Breast epithelium (tissue), 4 donors: ENCODE measurements at places on chromosomes 1 and 21. TPM values are rescaled to one million over a fixed set of nuclear protein-coding genes. Genes with fewer than 3 reads are reported as not detected.

The PLEKHN1 gene
- total RNA-seq = 1.6 TPM

The KLHDC8A gene
- total RNA-seq = not detected

The C1orf87 gene
- not detected for total RNA-seq

The WLS gene
- total RNA-seq = 61.9 TPM

The STMN1 gene
- 28.4 TPM for total RNA-seq

The OR2T11 gene
- not detected for total RNA-seq

The ACTRT2 gene
- not detected for total RNA-seq

DNA sequence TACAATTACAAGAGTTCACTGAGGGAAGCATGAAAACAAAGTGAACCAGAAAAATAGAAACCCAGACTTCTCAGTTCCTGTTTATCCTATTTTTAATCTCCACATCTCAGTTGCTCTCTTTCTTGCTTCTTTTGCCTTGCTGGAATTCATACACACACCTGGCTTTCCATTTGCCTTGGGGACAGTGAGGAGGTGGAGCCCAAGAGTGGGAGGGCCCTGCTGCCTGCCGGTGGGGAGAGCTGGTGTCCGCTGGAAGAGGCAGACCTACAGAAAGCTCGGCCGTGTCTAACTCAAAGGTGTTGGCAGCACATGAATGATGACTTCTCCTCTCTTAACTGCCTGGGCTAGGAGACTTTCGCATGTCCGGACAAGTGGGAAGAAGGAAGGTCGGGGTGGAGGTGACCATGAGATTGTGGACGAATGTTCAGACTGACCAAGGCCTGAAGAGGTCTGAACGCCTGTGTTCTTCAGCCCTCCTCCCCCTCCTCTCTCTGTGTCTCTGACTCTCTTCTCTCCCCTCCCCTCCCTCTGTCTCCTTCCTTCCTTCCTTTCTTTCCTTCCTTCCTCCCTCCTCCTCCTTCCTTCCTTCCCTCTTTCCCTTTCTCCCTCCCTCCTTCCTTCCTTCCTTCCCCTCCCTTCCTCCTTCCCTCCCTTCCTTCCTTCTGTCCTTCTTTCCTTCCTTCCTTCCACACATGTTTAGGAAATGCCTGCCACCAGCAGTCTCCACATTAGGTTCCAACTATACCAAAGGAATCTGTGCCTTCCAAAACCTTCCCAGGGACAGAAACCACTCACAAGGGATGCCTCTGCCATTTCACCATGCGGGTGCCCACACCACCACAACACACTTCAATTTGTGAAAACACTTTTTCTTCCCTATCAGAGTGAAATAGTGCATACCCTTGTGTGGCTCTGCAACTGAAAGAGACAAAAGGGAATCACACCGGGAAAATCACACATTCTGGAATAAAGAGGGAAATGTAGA lies 157.3 kb upstream of the RUNX1 start:
- DNase-seq = peak; percentile 66

- no peak for DNase-seq
Measured at GRCh38 chr1:57198912-57199311, 224.9 kb downstream of the DAB1 start.

GRCh38 chr1:8974551-8974950 lies 28.9 kb downstream of the CA6 start:
- no peak for DNase-seq

- no peak for DNase-seq
Measured at GRCh38 chr21:28614791-28615190, 377.9 kb downstream of the LTN1 start.

GRCh38 chr1:119075614-119076013 lies 64.8 kb downstream of the WARS2 start:
- no peak for DNase-seq

DNA sequence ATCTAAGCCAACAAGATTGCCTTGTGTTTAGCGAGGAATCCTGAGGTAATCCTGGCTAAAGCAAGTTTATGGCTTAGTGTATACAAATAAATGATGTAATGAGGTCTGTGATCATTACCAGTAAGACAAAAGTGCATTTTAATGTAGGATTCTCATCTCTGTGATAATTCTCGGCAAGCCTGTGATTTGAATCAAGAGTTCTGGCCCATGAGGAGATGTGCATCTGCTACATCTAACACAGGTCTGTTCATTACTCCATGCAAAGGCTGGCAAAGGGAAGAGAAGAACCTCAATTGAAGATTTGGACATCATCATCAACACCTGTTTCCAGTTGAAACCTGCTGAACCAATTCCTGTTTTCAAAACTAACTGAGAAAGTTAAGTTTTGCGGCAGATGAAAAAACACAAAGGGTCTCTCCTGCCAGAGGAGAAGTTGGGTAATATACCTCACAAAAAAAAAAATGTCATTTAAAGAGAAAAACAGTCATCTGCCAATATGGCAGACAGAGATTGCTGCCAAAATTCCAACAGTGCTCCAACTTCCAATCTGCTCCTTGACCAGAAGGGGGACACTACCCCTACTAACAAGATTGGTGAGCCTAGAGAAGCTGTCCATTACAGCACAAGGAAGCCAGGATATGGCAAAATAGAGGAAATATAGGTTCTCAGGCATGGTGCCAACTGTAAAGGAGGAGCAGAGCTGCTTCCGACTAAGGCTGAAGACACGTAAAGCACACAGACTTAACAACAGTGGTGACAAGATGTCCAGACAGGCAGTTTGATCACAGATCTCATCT lies 453.7 kb downstream of the TTLL7 start:
- no peak for DNase-seq

DNA sequence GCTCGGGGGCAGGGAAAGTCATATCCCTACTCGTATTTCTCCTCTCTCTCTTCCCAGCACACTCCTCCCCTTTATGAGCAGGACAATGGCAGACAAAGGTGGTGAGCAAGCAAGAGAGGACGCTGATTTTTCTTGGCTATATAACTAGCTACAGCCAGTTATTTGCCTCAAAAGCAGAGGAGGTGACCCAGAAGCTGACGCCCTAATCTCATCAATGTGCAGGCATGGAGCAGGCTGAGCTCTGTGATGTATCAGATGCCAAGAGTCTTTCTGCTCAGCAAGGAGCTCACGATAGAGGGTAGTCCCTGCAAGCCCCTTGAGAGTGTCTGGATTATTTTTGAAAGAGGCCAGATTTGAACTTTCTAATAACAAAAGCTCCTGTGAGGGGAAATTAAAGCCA lies 75.5 kb downstream of the ASTN1 start:
- DNase-seq = no peak

- no peak for DNase-seq
Measured at GRCh38 chr1:215569986-215570824, 3.1 kb downstream of the KCTD3 start.

DNA sequence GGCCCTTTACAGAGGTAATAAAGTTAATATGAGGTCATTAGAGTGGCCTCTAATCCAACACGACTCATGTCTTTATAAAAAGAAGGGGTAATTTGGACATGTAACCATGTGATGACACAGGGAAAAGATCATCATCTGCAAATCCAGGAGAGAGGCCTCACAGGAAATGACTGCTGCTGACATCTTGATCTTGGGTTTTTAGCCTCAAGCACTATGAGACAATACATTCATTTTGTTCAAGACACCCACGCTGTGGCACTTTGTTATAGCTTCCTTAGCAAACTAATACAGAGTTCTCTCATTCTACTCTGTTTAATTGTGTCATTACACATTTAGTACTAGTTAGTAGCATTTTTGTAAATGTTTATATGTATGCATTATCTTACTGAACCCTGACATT lies 64.0 kb upstream of the RUNX1 start:
- DNase-seq = no peak

DNA sequence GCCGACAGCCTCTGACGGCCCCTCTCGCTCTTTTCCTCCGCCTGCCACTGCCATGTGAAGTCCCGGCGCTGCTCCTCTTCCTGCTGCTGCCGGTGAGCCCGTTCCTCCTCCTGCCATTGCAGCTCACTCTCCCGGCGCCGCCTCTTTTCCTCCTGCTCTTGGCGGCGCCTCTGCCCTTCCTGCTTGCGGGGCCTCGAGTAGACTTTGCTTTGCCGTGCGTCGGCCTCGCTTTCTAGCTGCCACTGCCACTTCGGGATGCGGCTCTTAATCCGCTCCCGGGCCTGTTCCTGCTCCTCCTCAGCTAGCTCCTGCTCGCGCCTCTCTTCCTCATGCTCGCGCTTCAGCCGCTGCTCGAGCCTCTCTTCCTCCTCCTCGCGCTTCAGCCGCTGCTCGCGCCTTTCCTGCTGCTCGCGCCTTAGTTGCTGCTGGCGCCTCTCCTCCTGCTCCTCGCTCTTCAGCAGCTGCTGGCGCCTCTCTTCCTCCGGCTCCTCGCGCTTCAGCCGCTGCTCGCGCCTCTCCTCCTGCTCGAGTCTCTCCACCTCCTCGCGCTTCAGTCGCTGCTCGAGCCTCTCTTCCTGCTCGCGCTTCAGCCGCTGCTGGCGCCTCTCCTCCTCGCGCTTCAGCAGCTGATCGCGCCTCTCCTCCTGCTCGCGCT lies 4.3 kb downstream of the TCHH start:
- DNase-seq = no peak

GRCh38 chr1:226506021-226506420 lies 42.5 kb upstream of the STUM start:
- DNase-seq = no peak

GRCh38 chr1:53678507-53678906 lies 60.5 kb downstream of the GLIS1 start:
- no peak for DNase-seq

- no peak for DNase-seq
Measured at GRCh38 chr21:21788591-21788990, 790.4 kb downstream of the NCAM2 start.

- DNase-seq = no peak
Measured at GRCh38 chr21:25640202-25640942, 1.3 kb downstream of the JAM2 start.

DNA sequence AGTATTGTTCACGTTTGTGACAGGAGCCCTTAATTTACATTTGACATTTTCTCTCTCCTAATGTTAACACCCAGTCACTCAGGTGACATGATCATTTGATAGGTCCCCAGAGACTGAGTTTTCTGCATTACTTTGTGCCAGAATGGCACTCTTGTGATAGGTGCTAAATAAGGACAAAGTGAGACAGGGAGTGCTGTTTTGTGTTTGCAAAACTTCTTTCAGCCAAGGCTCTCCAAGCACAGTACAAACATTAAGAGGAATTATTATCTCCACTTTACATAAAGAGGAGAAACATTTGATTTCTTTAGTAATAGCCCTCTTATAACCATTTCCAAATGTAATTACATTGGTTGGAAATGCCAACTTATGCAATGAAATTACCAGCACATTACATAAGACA lies 355.2 kb downstream of the NTNG1 start:
- no peak for DNase-seq

GRCh38 chr1:247411621-247412327 lies 4.2 kb upstream of the NLRP3 start:
- DNase-seq = no peak

DNA sequence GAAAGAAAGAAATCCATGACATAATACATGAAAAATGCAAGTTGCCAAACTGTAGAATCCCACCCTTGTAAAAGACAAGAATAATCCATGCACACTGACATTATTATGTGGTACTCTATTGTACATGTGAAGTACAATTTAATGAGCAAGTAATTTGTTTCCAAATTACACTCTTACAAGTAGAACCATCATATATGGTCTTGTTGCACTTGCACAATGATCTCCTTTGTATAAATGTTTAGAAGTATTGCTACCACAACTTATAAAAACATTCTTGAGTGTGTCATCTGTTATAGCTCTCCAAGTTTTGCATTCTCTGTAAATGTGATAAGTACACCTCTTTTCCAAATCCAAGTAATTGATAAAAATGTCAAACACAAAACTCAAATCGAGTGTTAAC lies 29.1 kb upstream of the ZNF281 start:
- no peak for DNase-seq

DNA sequence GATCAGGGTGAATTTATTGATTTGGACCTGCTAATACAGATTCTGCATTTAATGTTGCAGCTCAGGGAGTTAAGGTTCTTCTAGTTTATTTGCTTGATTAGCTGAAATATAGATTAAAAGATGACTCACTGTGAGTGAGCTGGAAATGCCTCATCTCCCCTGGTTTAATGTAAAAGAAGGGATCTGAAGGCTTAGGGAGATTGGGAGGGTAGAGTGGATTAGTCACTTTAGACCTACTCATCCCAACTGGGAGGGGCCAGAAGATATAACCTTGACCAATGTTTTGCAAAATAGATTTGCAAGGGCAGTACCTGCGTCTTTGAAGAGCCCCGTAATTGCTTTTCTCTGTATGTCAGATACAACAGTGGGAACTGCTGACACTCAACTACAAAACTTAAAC lies 922.8 kb upstream of the ADGRL4 start:
- DNase-seq = no peak
